CD14-positive monocyte (primary cell): ENCODE measurements at places on chromosomes 13 and 19. TPM values are rescaled to one million over a fixed set of nuclear protein-coding genes. Genes with fewer than 3 reads are reported as not detected.

Gene ELAVL3
- 0.09 TPM in 1 of 2 replicates, not detected in the other for polyA plus RNA-seq

Gene CPAMD8
- 5.4 TPM for polyA plus RNA-seq

Gene UBE2L5
- not detected for polyA plus RNA-seq

Gene DHDH
- polyA plus RNA-seq = not detected

DNA sequence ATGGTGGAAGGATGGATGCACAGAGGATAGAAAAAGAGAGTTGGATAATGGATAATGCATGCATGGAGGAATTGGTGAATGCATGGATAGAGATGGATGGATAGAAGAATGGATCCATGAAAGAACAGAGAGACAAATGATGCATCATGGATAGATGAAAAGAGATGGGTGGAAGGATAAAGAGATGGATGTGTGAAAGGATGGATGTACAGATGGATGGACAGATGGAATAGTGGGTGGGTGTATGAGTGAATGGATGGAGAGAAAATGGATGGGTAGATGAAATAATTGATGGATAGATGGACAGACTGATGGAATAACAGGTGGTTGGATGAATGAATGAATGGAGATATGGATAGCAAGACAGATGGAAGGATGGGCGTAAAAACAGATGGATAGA, 25.7 kb downstream of the OLFM2 start:
- no peak for DNase-seq

DNA sequence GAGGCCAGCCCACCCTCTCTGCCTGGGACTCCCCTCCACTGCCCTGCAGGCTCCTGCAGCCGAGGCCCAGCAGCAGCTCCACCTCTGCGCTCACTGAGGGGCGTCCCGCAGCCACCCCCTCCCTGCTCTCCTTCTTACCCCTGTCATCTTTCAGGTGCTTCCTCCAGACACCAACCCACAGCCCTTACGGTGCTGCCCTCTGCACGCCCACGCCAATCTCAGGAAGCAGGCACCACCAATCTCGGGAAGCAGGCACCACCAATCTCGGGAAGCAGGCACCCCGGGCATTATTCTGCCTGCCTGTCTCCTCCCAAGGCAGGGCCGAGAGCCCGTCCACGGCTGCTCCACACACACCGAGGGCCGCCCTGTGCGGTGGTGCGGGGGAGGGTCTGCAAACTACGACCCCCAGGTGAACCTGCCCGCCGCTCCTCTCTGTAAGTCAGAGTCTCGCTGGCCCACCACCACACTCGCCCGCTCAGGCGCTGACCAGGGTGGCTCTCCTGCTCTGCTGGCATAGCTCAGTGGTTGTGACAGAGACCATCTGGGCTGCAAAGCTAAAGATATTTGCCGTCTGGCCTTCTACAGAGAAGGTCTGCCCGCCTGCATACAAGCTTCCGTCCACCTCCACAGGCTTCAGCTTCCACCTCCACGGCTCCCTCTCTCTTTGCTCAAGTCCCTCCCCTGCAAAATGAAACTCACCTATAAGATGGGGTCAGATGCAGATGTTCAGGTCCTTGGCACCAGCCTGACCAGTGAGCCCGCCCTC, 2.9 kb downstream of the LSM7 start:
- no peak for DNase-seq

Gene MAP4K1
- 32.4 and 41.3 TPM in 2 replicates for polyA plus RNA-seq

GRCh38 chr13:84630476-84630875, 748.2 kb upstream of the SLITRK1 start:
- no peak for DNase-seq

Gene FDX2
- 6.8 TPM for polyA plus RNA-seq

DNA sequence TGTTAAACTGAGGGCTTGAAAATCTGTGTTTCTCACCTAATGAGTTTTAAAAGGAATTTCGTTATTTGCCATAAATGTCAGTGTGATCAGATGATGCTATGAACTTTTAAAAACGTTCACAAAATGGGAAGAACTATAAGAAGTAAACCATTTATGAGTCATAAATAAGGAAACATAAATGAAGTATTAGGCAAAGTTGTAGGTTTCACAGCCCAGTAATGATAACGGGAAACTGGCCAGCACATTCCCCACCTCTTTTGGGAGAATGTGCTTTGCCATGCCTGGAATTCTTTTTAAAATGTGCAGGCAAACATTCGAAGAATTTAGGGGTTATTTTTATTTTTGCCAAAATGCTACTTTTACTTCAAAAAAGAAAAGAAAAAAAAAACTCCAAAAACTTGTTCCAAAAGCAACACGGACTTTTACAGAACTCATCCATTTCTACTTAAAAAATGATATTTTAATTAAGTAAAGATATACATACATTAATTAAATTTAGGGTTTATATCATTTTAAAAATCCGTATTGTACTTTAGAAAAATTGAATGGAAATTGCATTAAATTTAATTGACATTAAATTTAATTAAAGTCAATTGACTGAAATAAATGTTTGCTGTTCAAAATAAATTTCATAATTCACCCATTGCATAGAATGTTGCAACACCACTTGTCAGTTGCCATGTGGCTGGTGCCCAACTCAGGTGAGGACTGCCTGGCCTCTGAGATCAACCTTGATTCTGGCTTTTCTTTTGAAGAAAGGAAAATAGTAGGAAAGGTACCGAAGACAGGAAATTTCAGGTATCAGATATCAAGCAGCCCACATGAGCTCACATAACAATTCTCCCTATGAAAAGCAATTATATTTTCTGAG, 1198.5 kb downstream of the EFNB2 start:
- no peak for DNase-seq

Gene AXL
- 0.05 TPM for polyA plus RNA-seq

- DNase-seq = no peak
These were observed 148.0 kb downstream of the FOXO1 start for GRCh38 chr13:40518481-40518882.

Gene FKBP8
- polyA plus RNA-seq = 159 and 270 TPM in 2 replicates

Gene FLT1
- not detected for polyA plus RNA-seq
